ENCODE measurements at places on chromosomes 5 and 9. TPM values are rescaled to one million over a fixed set of nuclear protein-coding genes. Genes with fewer than 3 reads are reported as not detected.

GRCh38 chr5:178280631-178281030 lies 48.0 kb upstream of the PHYKPL start:
- no peak for DNase-seq

Gene ORM1
- total RNA-seq = 2.4 TPM

Gene FCN2
- not detected for total RNA-seq

Gene RXFP3
- total RNA-seq = not detected

- DNase-seq = no peak
These were observed 77.5 kb downstream of the GALNT10 start for GRCh38 chr5:154268073-154268472.

- no peak for DNase-seq
These were observed 143.0 kb downstream of the GOLPH3 start for GRCh38 chr5:32031089-32031488.

DNA sequence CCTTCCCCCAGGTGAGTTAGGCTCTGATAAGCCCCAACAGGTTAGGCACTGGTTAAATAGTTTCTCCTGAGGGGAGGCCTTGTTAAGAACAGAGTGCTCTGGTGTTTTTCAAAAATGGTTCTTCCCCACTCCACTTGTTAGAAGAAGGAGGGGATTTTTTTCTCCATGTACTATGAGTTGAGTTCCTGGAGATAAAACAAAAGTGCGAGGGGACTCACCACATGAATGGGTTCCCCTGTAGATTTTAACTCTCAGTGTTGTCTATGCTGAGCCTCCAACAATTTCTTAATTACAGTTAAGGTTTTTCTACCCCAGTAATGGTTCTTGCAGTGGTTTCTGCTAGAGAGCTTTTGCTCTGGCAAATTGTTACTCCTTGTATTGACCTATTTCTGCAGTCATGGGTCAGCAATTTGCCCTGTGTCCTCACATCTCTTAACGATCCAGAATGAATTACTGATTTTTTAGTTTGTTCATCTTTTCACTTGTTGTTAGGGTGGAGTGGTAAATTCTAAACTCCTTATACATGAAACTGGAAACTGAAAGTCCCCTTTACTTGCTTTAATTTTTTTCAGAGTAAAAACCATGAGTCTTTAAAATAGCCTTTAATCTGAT lies 44.4 kb downstream of the SCAMP1 start:
- DNase-seq = no peak

Gene NPR3
- 0.08 TPM for total RNA-seq

- DNase-seq = no peak
These were observed 176.4 kb upstream of the ANKRD55 start for GRCh38 chr5:56409331-56410190.

Gene MUSK
- not detected for total RNA-seq

All from activated T-cell treated with anti-CD3 and anti-CD28 coated beads, Interleukin-2, amount 50 U/mL, for 4 hours (primary cell).